ENCODE measurements at places on chromosomes 3 and 15.

GRCh38 chr15:74773329-74773728 is 8.6 kb upstream of the CSK start:
- no peak for DNase-seq

DNA sequence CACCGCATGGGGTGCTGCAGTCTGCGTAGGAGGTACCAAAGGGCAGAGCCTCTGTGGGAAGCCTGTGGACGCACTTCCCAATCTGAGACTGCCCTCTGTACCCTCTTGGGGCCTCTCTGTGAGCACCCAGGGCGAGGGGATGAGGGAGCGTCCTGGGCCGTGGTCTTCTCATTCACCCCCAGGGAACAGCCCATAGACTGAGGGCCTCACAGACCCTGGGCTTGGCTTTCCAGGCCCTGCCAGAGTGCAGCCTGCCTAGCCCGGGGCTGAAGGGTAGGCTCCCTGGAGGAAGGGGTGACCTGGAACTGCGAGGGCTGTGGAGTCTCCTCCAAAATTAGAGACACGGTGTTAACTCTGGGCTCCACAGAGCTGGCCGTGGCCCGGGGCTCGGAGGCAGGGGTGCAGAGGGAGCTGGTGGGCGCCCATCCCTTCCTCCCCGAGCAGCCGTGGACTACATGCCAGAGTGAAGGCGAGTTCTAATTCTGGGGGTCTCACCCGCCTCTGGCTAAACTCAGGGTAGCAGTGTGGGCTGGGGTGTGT is 468 bp upstream of the SPTBN5 start:
- DNase-seq, result no peak

DNA sequence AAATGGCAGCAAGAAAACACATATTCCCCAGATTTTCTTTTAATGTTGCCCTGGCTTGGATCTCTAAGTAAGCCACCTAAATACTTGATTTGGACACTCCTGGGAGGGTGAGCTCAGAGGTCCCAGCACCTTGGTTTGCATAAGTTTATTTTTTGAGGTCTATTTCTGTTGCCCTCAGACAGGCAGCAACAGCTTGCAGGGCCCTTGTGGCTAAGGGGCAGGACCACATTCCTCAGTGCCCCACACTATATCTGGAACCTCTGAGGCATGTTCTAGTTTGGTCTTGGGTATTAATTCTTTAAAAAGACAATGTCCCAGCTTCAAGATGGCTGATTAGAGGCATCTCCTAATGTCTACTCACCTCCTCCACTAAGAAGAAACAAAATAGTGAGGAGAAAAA is 57.5 kb downstream of the IGSF11 start:
- DNase-seq, result no peak

GRCh38 chr3:139601191-139601961 is 61.8 kb upstream of the RBP1 start:
- no peak for DNase-seq

DNA sequence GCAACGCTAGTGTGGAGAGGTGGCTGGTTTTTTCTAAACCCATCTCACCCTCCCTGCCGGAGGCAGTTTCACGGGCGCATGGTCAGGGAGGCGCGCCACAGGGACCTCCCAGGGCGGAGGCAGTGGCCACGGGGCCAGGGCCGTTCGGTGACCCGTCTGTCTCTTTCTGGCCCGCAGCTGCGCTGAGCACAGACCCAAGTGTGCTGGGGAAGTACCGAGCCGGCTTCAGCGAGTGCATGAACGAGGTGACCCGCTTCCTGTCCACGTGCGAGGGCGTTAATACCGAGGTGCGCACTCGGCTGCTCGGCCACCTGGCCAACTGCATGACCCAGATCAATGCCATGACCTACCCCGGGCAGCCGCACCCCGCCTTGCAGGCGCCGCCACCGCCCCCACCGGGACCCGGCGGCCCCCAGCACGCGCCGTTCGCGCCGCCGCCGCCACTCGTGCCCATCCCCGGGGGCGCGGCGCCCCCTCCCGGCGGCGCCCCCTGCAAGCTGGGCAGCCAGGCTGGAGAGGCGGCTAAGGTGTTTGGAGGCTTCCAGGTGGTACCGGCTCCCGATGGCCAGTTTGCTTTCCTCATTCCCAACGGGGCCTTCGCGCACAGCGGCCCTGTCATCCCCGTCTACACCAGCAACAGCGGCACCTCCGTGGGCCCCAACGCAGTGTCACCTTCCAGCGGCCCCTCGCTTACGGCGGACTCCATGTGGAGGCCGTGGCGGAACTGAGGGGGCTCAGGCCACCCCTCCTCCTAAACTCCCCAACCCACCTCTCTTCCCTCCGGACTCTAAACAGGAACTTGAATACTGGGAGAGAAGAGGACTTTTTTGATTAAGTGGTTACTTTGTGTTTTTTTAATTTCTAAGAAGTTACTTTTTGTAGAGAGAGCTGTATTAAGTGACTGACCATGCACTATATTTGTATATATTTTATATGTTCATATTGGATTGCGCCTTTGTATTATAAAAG is 1.8 kb downstream of the HES1 start:
- no peak for DNase-seq

DNA sequence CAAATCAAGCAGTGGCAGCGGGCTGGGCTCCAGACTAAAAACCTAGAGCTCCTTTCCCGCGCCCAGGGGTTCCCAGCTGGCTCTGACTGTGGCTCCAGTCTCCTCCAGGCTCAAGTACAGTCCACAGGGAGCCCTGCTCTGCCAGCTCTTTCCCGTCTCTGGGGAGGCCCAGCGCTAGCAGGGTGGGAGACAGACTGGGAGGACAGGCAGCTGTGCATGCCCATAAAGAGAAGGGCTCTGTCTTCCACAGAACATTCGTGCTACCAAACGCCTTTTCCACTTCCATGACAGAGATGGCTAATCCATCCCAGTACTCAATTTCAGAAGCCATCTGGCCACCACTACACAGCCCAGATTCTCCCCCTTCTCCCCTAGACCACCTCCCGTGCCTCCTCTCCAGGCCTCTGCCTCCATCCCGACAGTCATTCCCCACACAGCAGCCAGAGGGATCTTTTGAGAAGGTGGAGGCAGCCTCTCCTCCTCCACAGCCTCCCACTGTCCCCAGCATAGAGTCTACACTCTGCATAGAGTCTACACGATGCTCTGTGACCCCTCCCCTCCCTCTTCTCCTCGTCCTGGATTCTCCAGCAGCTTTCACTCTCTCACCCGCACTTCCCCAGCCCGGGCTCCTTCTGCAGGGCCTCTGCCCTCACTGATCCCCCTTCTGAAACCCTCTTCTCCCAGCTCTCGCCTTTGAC is 6.8 kb upstream of the DUSP7 start:
- DNase-seq, result no peak

DNA sequence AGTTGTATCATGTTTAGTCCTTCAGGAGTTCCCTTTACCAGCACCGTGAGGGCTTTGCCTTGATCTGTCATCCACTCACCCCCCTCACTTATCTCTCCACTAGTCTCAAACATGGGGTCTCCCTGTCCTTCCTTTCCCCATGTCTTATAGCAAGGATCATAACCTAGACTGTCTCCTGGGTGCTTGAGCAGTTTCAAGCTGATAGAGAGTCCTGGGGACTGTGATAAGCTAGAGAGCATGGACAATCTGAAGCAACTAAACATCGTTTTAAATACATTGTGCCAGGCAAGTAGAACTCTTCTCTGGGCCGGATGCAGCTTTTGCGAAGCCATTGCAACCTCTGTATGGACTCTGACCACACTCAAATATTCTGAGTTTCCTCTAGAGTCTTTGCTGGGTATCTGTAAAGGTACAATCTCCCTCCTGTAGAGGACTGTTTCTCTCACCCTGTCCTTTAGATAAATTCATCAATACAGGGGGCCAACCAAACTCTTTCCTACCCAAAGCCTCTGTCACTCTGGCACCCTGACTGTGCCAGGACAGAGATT is 684.6 kb upstream of the NR2F2 start:
- DNase-seq, result no peak

Data from cortex of kidney (tissue), 1 donor.